ENCODE measurements at places on chromosomes 4 and X.

- no peak for DNase-seq
Observed at GRCh38 chr4:78308517-78308916, 243.1 kb upstream of the ANXA3 start.

DNA sequence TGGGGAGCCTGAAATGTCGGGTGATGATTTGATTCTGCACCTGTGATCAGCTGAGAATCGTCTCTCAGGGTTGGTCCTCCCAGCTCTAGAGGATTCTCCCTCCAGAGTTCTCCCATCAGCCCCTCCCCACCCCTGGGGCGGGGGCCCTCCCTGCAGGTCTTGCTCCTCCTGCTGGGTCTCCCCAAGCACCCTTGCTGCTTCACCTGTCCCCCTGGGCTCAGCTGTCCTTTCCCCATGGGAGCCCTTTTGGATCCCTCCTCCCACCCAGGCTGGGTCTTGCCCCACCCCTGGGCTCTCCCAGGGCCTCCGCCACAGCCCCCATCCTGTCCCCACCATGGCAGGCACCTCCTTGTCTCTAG is 22.2 kb downstream of the PSAPL1 start:
- no peak for DNase-seq

GRCh38 chr4:81621490-81621889 is 149.8 kb upstream of the RASGEF1B start:
- DNase-seq = no peak

GRCh38 chrX:72105436-72105835 is 26.3 kb downstream of the RTL5 start:
- DNase-seq = peak; percentile 78

- DNase-seq = no peak
Observed at GRCh38 chr4:85391589-85392410, 83.2 kb upstream of the ARHGAP24 start.

DNA sequence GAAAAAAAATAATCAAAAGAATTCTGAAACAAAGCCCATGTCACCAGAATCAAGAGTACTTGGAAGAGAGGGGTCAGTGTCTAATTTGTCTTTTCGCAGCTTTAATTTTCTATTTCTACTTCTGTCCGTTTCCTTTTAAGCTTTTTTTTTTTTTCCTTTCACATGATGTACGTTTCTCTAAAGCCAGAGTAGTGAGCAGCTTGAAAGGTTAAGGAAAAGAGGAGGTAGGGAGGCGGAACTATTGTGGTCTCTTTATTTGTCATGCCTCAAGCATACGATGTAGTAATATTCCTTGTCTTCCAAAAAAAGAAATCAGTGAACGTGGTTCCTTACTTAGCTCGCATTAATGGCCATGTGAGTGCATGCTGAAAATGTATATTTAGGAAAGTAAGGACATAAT is 311.5 kb downstream of the TENM3 start:
- no peak for DNase-seq

GRCh38 chr4:2383760-2384159 is 34.7 kb downstream of the ZFYVE28 start:
- no peak for DNase-seq

- DNase-seq = no peak
Observed at GRCh38 chrX:96987228-96987627, 103.5 kb downstream of the RPA4 start.

DNA sequence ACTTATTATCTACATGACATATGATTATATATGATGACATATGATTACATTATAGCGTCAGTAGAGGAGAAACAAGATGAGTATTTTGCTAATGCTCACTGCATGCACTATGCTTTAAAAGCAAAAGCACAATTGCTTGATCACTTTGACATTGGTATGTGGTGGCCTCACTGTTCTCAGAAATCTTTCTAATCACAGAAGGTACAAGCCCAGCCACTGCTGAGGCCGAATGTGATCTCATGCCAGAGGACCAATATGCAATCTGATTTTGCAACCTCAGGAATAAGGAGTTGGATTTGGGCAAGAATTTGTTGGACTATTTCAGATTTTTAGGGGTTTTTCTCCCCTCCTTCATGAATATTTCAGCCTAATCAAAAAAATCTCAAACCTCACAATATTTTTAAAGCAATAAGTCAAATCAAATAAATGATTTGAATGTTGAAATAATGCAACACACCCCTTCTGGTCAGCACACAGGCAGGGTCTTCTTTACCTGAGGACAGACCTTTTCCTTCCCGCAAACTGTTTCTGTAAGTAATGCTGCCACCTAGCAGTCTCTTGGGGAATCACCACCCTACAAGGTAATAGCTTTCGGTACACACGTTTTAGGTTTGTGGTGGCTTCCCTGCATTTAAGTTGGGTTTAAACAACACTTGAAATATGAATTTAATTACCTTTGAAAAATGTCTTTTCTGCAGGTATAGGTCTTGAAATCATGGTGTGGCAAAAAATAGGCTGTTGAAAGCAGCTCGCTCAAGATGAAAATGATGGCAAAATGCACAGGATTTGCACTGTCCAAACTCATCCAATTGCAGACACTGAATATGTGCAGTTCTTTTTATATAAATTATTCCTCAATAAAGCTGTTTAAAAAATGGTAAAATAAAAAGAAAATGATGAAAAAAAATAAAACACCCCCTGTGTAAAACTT is 4.8 kb upstream of the CXCL13 start:
- no peak for DNase-seq

DNA sequence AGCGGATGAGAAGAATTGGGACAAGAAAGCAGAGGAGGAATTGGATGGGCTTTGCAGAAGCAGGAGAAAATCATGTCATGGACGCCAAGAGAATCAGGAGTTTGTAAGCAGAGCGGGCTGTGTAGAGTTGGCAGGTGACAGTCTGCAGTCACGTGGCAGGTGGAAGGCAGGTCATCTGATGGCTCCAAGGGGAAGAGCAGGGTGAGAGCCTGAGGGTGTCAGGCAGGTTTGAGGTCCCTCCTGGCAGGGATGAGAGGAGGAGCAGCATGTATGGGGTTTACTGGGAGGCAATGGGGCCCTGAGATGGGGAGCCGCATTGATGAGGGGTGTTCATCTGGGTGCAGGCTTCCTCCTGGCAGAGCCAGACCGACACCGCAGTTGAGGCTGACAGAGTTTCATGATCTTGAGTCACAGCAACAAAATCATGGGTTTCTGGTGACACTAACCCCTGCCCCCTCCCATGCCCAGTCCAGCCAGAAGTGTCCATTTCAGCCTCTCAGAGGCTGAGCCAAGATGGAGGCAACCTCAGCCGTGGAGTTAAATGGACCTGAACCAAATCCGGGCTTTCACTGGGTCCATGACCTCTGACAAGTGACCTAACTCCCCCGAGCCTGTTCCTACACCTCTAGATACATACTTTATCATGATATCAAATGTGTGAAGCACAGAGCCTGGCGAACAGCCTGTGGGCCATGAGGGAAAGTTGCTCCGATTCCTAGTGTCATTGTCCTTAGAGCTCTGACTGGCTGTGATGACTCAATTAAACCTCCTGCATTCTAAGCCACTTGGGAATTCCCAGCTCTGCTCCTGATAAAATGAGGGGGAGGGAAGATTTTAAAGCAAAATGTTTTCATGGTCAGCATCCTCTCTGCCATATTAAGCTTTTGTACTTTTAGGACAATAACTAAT is 36.1 kb downstream of the EVC start:
- no peak for DNase-seq

- DNase-seq = no peak
Observed at GRCh38 chr4:104870495-104871233, 276.0 kb upstream of the TET2 start.

DNA sequence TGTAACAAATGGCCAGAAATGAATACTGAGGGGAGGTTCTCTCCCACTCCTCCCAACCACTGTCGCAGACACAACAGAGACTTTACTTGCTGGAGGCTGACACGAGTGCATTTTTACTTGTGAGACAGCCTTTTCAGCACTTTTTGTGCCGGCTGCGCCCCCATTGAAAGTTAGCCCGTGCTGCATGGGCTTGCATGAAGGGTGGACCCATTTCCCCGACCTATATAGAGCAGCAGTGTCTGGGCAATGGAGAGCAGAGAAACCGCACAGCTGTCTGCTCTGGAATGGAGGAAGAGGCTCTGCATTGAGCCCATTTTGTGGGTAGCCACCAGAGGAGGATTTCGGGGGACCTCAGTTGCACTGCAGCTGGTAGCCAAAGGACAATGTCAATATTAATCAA is 208.8 kb downstream of the UGT8 start:
- DNase-seq = no peak

DNA sequence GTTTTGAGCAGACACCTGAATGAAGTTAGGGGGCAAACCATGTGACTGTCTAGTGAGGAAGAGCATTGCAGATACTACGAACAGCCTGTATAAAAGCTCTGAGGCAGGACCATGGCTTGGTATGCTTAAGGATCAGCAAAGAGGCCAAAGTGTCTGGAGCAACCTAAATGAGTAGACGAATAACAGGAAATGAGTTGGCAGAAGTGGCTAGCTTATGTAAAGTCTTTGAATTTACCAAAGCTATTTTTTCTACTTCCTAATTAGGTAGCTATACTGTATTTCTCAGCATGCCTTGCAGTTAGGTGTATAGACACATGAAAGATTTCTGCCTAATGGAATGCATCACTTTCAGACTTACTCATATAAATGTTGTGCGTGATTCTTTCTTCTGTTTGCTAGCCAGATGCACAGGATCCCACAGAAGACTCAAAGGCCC is 9.3 kb upstream of the GPRIN3 start:
- peak; percentile 36 for DNase-seq

DNA sequence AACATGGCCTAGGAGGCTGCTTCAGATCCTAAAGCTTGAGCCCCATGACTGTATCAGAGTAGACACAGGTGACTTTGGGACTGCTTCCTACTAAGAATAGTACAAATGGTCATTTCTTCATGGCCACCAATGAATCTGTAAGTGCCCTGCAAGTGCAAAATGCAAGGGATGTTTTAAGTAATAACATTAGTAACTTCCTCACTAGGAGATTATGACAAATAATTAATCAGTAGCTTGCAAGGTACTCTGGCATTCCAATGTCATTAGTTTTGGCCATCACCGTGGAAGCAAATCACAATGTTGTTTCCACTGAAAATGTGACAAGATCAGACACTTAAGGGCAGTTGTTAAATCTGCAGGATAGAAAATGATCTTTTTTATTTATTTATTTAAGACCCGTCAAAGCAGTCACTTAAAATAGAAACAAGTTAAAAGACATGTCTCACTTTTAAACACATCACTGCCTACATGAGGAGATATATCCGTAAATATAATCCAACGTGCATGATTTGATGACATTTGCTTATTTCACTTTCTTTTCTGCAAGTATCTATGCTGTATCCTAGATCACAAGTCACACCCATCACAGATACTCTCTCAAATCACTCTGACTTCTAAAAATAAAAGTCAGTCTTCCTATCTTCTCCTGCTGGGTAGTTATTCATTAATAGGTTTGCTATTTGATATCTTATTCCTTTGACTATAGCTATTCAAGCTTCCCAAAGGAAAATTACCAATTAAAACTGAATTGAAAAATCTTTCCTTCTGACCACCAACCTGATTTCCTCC is 400.6 kb downstream of the IL15 start:
- DNase-seq = no peak

- DNase-seq = no peak
Observed at GRCh38 chr4:168577624-168578023, 80.8 kb downstream of the PALLD start.

DNA sequence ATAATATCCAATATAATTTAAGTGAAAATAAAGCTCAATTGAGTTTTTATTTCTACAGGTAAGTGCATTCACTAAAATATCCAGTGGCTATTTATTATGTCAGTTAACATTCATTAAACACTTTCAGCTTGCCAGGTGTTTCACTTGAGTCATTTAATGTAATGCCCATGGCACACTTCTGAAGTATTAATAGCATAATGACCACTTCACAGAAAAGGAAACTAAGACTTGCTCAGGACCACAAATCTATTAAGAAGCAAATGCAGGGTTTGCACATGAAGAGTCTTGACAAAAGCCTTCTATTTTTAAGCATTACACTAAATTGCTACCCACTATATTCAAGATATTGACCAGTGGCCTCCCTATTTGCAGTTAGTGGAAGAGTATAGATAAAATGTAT is 612.7 kb downstream of the KCTD8 start:
- DNase-seq = no peak

- DNase-seq = no peak
Observed at GRCh38 chr4:123361195-123361861, 35.3 kb upstream of the SPRY1 start.

DNA sequence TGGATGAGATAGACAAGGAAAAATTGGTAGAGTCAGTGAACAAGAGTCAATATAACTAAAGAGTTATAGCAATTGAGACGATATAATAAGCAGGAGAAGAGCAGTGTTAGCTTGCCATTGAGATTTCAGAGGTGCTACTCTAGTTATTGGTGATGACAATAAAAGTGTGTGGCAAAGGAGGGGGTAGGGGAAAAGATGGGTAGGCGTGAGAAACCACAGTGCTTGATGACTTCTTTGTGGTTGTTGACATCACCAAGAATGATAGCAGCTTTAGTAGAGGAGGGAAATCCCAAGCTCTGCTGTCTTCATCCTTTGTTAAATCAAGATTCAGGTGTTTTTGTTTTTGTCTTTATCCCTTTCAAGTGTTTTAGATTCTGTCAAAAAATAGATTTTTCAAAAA is 179.9 kb upstream of the PPP3CA start:
- DNase-seq = peak; percentile 74

DNA sequence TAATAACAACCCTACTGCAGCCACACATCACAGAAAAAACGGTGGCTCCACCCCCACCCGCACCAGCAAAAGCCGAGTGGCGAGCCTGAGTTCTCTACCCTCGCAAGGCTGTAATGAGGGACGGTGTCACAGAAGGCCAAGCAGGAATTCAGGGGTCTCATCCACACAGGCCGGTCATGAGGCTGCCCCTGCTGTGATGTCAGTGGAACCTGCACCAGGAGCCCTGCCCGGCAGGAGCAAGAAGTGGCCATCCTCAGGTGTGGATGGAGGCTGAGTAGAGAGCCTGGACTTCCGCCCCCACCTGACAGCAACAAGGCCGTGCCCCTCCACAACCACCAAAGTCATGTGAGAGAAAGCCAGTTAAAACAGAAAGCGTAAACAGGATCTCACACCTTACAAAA is 20.6 kb downstream of the LYAR start:
- peak; percentile 51 for DNase-seq

DNA sequence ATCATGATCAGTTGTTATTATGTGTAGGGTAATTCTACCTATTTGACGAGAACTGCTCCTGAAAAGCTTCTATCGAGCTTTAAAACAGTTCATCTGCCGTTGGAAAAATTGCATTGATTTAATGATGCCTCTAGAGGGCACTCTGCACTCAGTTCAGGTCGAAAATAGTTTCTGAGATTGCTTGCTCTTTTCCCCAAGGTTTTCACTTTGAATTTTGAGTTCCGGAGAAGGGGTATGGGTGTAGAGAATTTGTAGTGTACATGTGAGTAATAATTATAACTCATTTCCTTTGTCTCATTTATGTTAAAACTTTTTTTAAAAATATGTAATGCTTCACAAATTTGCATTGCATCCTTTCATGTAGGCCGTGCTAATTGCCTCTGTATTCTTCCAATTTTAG is 28.4 kb upstream of the TNIP3 start:
- peak; percentile 66 for DNase-seq

- DNase-seq = peak; percentile 16
Observed at GRCh38 chrX:13646154-13646549, 6.8 kb upstream of the TCEANC start.
